ENCODE measurements at places on chromosomes 1 and 21. TPM values are rescaled to one million over a fixed set of nuclear protein-coding genes. Genes with fewer than 3 reads are reported as not detected.

DNA sequence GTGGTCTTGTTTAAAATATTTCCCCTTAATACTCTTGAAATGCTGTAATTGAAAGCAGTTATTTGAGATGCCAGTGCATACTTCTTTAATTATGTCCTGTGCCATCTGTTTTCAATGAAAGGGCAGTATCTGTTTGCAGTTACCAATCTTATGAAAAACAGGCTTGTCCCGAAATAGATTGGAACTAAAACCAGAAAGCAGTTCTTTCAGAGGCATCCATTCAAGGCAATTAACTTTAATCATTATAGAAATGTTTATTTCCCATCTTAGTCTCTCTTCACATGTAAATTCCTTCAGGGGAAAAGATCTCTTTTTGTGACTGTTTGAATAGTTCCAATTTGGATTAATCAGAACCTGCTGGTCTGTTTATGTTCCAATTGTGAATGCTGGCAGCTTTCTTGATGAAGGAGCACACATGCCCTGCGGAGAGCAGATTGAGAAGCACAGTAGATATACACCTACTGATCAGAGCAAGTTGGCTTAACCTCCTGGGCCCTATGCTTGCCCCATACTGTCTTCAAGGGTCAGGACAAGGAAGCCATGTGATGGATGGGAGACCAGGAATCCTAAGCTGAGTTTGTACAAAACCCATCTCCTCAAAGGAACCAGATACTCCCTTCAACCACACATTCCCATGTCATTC, 41.6 kb upstream of the MROH9 start:
- DNase-seq, result no peak
- peaks cover 3% of the 10 kb centered on the region for H3K27me3 ChIP-seq
- no peaks in the 10 kb centered on the region for H3K4me1 ChIP-seq
- H3K36me3 ChIP-seq, result no peaks in the 10 kb centered on the region
- H3K4me3 ChIP-seq, result no peak overlapping the region
- no peak overlapping the region for H3K27ac ChIP-seq

- H3K4me3 ChIP-seq, result no peak overlapping the region
- no peaks in the 10 kb centered on the region for H3K36me3 ChIP-seq
- H3K4me1 ChIP-seq, result no peaks in the 10 kb centered on the region
- DNase-seq, result no peak
- no peak overlapping the region for H3K27ac ChIP-seq
- H3K27me3 ChIP-seq, result no peaks in the 10 kb centered on the region
Observed at GRCh38 chr1:71417421-71417820, 336.6 kb upstream of the ZRANB2 start.

DNA sequence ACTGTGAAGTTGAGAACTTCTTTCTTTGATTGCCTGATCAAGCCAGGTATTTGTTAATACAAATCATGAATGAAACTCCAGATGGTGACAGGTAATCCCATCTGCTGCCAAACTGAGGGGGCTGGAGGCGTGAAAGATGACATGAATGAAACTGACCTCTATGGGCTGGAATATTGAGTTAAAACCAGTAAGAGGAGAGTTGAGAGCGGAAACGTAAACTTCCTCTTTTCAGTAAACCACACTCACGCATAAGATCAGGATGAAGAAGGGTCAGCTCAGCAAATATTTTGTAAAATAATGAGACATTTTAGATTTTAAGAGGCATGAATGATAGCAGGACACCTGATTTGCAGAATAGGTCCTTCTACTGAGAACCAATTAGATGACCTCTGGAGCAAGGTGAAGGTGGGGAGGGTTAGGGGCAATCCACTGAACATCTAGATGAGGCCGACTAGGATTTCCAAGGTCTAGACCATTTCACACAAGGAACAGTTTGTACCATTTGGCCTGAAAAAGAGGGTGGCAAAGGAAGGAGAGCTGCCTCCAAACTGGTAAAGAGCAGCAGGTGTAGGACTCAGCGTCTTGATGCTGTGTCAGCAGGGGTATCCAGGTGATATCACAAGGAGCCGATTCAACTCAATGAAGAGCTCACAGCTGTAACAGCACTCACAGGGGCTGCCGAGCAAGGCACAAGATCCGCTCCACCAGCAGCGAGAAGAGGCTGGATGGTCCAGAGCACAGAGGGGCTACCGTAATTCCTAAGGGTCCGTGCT, 132.6 kb downstream of the NTPCR start:
- H3K4me1 ChIP-seq, result peaks cover 44% of the 10 kb centered on the region
- DNase-seq, result no peak
- no peak overlapping the region for H3K4me3 ChIP-seq
- H3K36me3 ChIP-seq, result no peaks in the 10 kb centered on the region

Gene AMPD1
- not detected for total RNA-seq

Gene LENEP
- total RNA-seq, result 1.9 TPM

Gene HSD11B1
- not detected for total RNA-seq

Measured in neural crest cell (in vitro differentiated cells).